Caco-2 (cell line): ENCODE measurements at places on chromosomes 1 and 21.
A peak's percentile ranks its signal among the peaks of the same experiment; 100 is the strongest.

- DNase-seq, result no peak
Observed at GRCh38 chr1:175364424-175365076, 172.0 kb upstream of the KIAA0040 start.

DNA sequence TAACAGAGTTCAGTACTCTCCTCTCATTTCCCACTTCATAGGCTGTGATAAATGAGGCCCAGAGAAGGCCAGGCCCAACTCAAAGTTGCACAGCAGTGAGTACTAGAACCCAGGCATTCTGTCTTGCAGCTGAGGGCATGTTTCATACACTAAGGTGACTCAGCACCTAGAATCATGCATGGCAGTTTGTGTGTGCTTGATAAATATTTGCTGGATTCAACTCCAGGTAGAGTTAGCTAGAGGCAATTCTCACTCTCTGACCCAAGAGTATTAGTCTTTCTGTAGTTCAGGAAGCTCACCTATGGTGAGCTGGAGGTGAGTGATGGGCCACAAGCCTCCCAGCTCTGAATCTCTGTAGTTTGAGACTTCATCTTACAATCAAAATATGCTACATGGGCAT, 10.7 kb downstream of the NKAIN1 start:
- no peak for DNase-seq

DNA sequence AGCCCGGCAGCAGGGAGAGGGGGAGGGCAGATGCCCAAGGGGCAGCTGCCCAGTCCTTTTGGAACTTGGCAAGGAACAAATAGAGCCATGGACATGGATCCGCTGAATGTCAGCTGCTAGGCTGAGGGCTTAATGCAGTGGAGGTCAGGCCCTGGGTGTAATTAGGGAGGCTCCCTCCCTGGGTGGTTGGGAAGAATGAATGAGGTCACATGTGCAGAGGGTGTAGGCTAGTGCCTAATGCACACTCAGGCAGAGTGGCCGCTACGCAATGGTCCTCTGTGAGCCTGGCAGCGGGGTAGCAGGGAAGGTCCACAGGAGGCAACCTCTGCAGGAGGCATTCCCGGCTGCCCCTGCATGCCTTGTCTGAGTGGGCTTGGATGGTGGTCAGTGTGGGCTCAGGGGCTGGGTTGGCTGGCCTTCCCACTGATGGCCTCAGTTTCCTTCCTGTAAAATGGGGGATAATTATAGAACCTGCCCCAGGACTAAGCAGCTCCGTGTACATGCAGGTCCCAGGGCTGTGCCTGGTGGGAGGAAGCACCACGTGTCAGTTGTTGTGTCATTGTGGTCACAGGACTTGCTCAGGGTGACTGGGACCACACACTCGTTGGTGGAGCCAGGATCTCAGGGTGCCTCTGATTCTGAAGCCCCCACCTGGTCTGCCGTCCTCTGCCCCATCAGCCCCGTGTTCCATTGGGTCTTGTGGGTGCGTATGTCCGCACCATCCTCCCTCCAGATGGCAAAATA, 81.6 kb upstream of the ACTL8 start:
- no peak for DNase-seq

- no peak for DNase-seq
Observed at GRCh38 chr1:24969596-24970398, 39.7 kb upstream of the RUNX3 start.

- DNase-seq, result no peak
Observed at GRCh38 chr1:68445709-68446108, 4.0 kb downstream of the RPE65 start.

DNA sequence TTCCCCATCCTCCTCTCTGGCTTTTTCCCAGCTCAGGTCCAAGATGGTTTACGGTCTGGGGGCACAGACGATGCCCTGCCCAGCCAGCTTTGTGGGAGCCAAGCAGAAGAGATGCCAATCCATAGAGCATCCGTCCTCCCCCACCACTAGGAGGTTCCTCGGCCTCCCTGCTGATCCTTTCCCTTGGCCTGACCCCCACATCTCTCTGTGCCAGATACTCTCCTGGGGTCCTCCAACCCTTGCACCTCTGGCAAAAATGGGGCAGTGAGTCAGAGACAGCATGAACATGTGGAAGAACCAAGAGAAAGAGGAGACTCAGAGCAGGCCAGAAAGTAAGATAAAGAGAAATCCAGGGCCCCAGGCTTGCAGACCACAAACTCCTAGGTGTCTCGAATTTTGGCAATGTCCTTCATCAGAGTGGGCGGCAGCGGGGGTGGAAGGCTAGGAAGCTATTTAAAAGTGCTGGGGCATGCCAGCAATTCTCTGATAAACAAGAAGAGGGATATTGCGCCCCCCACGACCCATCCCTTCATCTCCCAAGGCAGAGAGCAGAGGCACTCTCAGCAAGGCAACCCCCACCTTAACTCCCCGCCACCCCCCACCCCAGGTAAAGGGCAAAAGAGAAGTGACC, 11.4 kb downstream of the BLACAT1 start:
- DNase-seq, result no peak

DNA sequence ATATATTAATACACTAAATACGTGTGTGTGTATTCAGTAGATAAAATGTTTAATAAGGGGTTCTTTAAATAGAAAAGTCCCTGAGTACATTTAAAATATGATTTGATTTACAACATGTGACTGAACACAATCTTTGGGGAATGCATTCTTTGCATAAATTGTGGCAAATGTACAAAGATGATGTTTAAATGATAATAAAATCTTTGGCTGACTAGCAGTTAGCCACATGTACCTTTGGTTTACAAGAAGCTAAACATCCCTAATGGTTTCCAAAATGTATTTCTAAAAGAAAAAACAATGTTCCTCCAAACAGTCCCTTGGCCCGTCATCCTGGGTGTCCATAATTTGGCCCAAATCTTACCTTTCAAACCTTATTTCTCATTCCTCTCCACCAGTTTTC, 106.4 kb upstream of the MARK1 start:
- no peak for DNase-seq

DNA sequence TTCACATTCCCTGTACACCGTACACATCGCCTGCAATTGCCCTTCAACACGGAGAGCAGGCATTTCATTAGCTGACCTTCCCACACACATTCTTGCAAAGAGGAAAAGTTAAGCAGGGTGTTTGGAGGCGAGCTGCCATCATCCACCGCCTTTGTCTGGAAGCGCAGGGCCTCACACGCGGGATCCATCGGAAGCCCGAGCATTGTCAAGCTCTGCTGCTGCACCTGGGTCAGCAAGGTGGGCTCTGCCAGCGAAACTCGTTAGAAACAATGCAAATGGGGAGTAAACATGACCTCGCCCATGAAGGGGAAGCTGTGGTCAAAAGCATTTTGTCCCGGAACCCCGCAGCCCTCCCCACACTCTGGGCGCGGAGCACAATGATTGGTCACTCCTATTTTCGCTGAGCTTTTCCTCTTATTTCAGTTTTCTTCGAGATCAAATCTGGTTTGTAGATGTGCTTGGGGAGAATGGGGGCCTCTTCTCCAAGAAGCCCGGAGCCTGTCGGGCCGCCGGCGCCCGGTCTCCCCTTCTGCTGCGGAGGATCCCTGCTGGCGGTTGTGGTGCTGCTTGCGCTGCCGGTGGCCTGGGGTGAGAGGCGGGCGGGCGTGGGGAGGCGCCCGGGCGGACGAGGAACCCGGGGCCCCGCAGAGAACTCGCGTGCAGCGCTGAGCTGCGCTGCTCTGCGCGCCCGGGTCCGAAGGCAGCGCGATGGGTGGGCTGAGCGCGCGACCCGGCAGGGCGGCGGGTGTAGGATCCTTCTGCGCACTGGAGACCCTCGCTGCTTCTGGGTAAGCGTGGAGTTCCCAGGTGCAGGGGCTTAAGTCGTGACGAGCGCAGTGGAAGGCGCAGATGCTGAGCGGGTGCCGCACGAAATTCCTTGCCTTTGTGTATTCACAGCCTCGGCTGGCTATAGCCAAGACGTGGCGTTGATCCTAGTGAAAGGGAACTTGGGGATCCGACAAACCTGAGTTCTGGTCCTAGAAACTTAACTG, at the start of gene CR1:
TSS of gene CR1 (plus strand) at position 357 of the 992 bp plus-strand sequence. CDS start at position 468, 111 bp downstream.
- DNase-seq, result no peak

- no peak for DNase-seq
Observed at GRCh38 chr1:169089776-169090175, 16.7 kb upstream of the ATP1B1 start.

- DNase-seq, result peak; percentile 27
Observed at GRCh38 chr1:19484798-19485361, 459 bp downstream of the CAPZB start.

- DNase-seq, result no peak
Observed at GRCh38 chr1:93769777-93770176, 88.1 kb upstream of the BCAR3 start.

- no peak for DNase-seq
Observed at GRCh38 chr1:17564458-17565393, 25.2 kb downstream of the ARHGEF10L start.

GRCh38 chr1:148379697-148380096, 103.4 kb downstream of the PPIAL4G start:
- no peak for DNase-seq

- no peak for DNase-seq
Observed at GRCh38 chr21:42310411-42311001, 4.7 kb downstream of the TFF3 start.

DNA sequence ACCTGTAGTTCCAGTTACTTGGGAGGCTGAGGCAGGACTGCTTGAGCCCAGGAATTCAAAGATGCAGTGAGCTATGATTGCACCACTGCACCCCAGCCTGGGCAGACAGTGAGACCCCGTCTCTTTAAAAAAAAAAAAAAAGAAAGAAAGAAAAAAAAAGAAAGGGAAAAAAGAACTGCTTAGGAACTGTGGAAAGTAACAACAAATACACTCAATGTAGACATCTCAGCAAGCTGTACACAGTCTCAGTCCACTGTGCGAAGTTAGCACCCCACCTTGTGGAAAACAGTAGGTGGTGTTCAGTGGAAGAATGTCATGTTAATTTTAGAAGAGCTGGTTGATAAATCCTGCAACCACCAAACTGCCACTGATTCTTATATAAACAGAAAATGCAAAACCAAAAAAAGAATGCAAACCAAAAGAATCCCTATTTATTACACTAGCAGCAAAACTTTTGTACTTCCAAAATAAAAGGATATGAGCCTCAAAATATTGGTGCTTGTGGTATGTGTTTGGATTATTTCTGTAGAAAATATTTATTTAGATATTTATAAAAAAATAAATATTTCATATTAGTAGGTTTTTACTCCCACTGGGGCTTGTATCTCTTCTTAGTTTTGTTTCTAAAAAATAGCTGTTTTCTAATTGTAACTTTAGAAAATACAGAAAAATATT, 31.1 kb downstream of the ALG14 start:
- peak; percentile 62 for DNase-seq

- DNase-seq, result no peak
Observed at GRCh38 chr1:36203554-36204346, 20.5 kb upstream of the THRAP3 start.

DNA sequence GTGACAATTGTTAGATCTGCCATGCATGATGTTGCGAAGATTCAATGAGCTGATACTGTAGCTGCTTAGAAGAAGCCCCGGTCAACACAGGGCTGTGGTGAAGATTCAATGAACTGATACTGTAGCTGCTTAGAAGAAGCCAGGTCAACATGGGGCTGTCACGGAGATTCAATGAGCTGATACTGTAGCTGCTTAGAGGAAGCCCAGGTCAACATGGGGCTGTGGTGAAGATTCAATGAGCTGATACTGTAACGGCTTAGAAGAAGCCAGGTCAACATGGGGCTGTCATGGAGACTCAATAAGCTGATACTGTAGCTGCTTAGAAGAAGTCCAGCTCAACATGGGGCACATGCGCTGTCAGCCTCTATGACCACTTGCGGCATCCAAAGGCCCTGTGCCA, 18.8 kb upstream of the BACE2 start:
- no peak for DNase-seq

DNA sequence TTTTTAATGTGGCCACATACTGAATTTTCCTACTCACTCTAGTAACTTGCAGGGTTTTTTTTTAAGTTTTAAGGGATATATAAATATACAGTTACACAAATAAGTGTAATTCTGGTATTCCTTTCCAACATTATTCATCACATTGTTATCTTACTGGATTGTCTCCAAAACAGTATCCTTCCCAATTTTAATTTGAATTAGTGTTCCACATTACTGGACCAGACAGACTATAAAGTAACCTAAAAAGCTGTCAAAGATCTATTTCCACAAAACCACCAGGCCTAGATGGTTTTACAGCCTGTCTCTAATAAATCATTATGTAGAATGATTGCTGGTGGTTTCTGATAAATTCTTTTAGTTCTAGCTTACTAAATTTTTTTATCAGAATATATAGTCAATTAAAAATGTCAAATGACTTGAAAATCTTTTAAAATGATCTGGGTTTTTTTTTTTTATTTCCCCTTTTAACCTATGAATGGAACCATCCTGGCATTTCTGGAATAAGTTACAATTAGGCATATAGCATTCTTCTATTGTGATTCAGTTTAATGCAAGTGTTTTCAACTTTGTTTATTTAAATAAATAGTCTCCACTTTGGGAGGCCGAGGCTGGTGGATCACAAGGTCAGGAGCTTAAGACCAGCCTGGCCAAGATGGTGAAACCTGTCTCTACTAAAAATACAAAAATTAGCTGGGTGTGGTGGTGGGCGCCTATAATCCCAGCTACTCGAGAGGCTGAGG, 59.3 kb downstream of the PACC1 start:
- no peak for DNase-seq

DNA sequence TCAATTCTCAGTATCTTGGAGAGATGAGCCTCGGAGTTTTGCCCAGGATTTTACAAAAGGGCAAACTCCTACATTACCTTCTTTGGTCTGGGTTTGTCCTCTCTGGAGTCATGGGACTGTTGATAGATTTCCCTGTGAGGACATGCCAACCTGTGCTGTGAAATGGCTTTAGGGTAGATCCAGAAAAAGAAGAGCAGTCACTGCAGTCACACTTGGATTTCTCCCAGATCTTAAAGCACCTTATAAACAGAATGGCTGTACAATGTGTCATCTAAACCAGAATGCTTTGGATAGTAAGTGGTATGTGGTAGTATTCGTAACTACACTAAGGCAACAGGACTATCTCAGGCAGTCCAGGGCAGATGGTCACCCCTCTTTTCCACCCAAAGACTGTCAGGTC, 1.9 kb upstream of the CSRP1 start:
- no peak for DNase-seq

- no peak for DNase-seq
Observed at GRCh38 chr21:28104346-28104745, 888.3 kb downstream of the LTN1 start.

- no peak for DNase-seq
Observed at GRCh38 chr1:15454256-15454655, 2.3 kb upstream of the CELA2A start.

GRCh38 chr21:41824466-41825207, 54.5 kb downstream of the PRDM15 start:
- no peak for DNase-seq

GRCh38 chr1:41362749-41363590, 1.7 kb downstream of the FOXO6 start:
- no peak for DNase-seq

- no peak for DNase-seq
Observed at GRCh38 chr1:109578947-109579443, 30.6 kb downstream of the GNAI3 start.
